ENCODE measurements at places on chromosomes 5 and 9.

GRCh38 chr5:104053353-104053649 is 490.7 kb upstream of the NUDT12 start:
- no peak for DNase-seq

GRCh38 chr5:40616781-40617180 is 62.9 kb upstream of the PTGER4 start:
- no peak for DNase-seq

DNA sequence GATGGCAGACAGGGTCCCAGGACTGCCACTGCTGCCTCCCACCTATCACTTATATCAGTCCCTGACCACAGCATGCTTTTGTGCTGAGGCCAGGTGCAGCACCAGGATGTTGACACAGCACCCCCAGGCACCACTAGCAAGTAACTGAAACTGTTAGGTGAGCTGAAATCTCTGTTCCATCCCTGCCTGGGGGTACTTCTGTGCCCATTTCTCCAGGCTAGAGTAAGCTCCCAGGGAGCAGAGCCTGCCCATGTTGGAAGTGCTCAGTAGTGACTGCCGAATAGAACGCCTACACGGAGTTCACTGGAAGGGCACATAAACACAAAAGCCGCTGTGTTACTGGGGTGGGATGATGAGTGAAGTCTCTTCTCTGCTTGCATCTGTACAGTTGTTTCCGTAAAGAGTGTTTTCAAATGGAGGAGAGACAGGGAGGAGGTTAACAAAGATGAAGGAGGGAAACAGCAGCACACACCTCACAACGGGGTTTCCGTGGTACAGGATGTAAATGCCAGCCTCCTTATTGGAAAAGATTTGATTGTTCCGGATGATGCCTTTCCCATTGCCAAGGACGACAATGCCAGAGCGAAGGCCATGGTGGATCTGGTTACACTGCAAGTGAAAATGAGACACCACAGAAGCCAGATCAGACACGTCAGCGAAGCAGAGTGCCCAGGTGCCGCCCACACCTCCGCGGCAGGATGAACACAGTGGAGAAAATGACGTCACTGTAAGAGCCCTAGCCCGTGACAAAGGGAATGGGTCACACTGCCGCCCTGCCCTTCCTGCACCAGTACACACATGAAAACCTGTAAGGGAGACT is 43.1 kb downstream of the POLR1E start:
- peak; percentile 30 for DNase-seq

- no peak for DNase-seq
Observed at GRCh38 chr5:164302533-164303235, 797.3 kb downstream of the MAT2B start.

DNA sequence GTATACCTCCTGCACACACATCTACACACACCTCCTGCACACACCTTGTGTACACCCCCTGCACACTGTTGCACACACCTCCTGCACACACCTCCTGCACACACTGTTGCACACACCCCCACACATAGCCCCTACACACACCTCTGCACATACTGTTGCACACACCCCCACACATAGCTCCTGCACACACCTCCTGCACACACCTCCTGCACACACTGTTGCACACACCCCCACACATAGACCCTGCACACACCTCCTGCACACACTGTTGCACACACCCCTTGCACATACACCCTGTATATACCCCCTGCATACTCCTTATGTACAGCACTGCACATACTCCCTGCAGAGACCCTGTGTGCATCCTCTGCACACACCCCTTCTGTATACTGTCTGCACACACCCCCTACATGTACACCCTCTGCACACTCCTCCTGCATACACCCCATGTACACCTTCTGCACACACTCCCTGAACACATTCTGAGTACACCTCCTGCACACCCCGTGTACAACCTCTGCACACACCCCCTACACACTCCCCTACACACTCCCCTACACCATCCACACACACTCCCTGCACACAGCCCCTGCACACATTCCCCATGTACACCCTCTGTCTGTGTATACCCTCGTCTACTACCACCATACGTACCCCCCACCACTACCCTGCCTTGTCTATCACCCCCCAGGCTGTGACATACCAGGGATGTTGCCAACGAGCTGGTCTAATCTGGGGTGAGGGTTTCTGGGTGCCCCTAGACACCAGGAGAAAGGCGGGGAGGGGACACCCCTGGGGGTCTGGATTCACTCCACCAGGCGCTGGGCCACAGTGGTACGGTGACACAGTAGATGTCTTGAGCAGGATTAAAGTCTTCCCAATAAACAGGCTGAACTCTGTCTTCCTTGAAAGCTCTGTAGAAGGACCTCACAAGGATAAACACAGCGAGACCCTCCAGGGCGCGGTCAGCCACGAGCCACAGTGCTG is 1.1 kb upstream of the CEP72 start:
- no peak for DNase-seq

GRCh38 chr9:126561582-126561981 is 52.1 kb upstream of the LMX1B start:
- no peak for DNase-seq

GRCh38 chr9:112094948-112095681 is 80.0 kb downstream of the SUSD1 start:
- DNase-seq, result no peak

DNA sequence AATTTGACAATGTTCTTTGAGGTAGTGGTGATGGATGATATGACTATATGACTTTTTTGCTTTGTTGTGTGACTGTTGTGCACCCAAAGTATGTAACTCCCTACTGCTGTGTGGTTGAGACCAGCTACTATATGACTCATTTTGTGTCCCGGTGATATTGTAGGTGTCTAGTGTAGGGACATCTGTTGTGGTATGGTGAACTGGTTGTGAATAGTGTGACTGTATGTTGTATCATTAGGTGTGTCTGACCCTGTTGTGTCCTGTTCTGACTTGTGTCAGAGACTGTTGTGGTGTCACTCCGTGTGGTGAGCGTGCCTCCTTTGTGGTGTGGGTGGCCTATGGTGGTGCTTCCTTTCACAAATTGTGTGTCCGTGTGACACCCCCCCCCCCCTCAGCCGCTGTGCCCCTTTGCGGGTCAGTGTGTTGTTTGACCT is 11.2 kb upstream of the CXXC5 start:
- no peak for DNase-seq

DNA sequence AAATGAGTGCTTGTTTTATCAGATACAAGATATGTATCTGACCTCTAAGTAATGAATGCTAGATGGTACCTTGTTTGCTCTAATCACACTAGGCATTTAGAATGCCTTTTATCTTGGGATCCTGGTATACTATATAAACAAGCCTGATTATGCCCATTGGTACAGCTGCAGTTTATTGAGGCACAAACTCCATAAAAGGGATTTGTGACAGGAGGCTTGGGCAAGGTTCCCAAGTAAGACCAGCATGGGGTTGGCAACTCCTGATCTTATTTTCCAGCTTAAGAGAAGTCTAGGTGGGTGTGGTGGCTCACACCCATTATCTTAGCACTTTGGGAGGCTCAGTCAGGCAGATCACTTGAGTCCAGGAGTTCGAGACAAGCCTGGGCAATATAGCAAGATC is 93.9 kb upstream of the DMRT1 start:
- no peak for DNase-seq

DNA sequence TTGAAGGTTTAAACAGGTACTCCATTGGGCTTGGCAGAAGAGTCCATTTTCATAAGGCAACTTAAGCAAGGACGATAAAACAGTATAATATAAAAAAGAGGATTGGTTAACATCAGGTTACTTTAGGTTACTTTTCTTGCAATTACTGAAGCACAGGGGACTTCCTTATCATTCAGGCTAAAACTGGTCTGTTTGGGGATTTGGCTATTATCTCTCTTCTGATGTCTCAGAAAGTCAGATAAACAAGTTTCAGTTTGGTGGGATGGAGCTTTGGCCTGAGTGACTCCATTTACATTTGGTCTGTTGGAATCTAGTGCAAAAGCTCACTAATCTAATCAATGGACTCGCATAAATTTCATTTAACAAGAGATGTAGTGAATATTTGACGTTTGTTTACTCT is 8.0 kb downstream of the GAPT start:
- DNase-seq, result no peak

GRCh38 chr5:149605998-149606724 is 24.9 kb downstream of the ARHGEF37 start:
- no peak for DNase-seq

All from activated CD8-positive, alpha-beta memory T cell treated with anti-CD3 and anti-CD28 coated beads for 1 hour (primary cell).